H54 (cell line): ENCODE measurements at places on chromosomes 1 and 21.

DNA sequence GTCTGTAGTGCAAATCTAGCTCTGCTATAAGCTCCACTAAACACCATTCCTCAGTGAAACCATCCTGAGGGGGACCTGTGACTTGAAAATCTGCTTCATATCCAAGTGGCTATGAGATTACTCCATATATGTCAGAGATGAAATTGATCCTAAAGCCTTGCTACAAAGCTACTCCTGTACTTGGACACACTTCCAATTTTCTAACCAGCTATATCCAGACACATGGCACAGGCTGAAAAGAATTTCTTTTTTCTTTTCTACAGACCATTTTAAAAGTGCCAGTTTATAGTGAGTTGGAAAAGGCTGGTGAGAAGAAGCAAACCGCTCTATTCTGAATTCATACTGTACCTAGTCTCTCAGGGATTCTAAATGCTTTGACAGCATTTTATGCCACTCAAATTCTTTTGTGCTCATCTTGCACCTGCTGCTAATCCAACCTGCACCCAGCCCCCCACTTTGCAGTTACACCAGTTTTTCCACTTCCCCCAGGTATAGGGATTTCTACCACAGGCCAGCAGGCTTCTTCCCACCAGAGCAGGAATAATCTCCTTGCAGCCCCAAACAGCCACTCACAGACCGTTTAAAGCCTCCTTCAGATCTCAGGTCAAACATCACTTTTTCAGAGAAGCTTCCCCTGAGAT, 112.5 kb downstream of the RERE start:
- DNase-seq: no peak

- DNase-seq: peak; percentile 36
Observed at GRCh38 chr1:62286786-62287224, 32.4 kb downstream of the KANK4 start.

DNA sequence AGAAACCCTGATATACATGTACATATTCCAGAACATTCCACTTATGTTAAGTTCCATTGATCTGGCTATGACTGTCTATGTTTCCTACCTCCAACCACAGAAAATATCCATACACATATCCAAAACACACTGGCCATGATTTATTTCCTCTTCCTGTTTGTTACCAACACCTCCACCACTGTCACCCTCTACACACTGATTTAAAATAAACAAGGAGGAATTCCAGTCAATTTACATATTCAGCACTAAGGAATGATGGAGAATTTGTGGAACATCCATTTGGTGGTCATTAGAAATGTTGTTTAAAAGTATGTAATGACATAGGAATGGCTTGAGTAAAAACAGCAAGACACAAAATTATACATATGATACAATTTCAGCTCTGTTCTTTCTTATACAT, 5.5 kb upstream of the STX6 start:
- DNase-seq: no peak

GRCh38 chr1:68429233-68429808, 20.4 kb downstream of the RPE65 start:
- no peak for DNase-seq

GRCh38 chr1:157114183-157115121, 14.8 kb upstream of the ETV3L start:
- DNase-seq: no peak

- DNase-seq: no peak
Observed at GRCh38 chr1:187342495-187342894, 513.7 kb downstream of the PLA2G4A start.

GRCh38 chr21:41566500-41567014, 58.6 kb upstream of the TMPRSS2 start:
- DNase-seq: no peak

- no peak for DNase-seq
Observed at GRCh38 chr1:31467005-31467674, 54.1 kb downstream of the SERINC2 start.

DNA sequence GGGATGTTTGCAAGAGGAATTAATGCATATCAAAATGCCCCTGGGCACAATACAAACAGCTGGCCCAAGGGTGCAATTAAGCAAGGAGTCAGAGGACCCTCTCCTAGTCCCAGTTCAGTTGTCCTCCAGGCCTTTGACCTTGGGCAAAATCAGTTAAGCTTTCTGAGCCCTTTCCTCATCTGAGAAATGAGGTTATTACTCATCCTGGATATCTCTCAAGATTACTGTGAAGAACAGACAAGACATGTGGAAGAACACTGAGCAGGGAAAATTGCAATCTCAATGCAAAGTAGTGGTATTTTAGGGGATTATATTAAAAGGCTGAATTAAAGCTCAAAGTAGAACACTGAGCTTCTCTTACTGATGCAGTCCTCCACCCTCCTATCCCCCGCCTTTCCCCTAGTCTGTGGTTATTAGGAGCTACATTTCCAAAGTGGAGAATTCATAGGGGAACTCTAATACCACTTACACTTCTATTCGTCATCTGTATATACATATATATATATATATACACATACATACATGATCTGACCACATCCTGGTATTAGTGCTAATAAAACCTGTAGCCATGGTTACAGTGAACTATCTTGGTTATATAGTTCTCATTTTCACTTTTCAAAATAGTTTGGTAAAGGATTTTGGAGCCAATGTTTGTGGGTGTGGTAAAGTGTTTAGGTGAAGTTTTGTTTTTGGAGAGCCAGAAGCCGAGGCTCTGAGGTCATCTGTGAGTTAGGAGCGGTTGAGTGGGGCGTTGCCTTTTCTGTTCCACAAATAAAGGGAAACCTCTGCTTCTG, 18.1 kb downstream of the KIAA0040 start:
- no peak for DNase-seq

- no peak for DNase-seq
Observed at GRCh38 chr1:70171512-70171911, 33.9 kb downstream of the LRRC40 start.

- DNase-seq: no peak
Observed at GRCh38 chr1:9855186-9855585, 31.4 kb upstream of the CLSTN1 start.

DNA sequence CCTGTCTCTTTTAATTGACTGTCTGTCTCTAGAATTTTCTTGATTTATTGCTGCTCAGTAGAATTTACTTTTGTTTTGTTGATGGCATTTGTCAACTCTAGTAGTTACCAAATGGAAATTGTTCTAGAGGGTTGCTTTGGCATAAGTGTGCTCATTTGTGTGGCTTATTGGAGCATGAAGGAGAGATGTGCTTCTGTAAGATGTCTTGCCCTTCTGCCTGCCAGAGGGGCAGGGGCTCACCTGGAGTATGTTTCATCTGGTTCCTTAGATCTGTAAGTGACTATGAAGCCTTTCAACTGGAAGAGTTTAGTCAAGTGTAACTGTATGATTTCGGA, 345.5 kb downstream of the DISC1 start:
- no peak for DNase-seq

DNA sequence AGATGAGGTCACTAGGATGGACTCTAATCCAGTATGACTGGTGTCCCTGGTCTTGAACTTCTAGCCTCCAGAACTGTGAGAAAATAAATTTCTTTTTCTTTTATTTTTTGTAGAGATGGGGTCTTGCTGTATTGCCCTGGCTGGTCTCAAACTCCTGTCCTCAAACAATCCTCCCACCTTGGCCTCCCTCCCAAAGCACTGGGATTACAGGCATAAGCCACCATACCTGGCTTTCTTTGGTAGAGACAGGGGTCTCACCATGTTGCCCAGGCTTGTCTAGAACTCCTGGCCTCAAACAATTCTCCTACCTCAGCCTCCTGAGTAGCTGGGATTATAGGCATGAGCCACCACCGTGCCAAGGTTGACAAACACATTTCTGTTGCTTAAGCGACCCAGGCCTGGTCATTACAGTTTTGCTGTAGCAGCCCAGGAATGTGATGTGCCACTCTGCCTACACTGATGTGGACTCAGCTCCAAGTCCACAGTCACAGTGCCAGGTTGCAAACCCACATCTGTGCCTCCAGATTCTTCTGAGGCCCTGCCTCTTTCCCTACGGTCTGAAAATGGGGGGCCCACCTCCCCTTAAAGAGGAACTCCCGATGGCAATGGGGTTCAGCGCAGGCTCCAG, 15.9 kb downstream of the PYCR2 start:
- no peak for DNase-seq

GRCh38 chr1:48215222-48215621, 7.3 kb upstream of the SLC5A9 start:
- DNase-seq: no peak

DNA sequence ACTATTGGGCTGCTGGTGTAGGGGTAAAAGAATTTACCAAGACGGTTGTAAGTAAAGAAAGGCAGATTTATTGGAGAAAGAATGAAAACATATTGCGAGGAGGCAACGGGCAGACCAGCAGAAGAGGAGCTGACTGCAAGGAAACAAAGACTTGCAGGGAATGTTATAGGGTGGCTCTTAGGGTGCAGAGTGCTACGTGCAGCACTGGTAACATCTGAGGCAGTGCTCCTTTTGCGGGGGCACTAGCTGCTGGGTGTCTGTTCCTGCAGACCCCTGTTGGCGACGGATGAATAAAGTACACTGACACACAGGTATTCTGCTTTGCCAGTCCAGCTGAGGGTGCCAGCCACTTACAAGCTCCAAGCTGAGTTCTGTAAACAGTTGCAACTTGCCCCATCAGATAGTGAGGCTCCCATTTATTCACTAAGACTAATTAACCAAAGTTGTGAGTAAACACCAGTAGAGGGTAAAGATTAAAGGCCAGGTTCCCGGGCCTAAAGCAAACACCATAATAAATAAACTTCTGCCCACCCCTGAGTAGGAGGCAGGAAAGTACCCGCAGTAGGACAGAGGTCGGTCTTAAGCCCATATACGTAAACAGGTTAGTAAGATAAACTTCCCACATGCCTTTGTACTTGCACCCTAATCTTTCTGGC, 140.2 kb upstream of the KCNK1 start:
- no peak for DNase-seq

DNA sequence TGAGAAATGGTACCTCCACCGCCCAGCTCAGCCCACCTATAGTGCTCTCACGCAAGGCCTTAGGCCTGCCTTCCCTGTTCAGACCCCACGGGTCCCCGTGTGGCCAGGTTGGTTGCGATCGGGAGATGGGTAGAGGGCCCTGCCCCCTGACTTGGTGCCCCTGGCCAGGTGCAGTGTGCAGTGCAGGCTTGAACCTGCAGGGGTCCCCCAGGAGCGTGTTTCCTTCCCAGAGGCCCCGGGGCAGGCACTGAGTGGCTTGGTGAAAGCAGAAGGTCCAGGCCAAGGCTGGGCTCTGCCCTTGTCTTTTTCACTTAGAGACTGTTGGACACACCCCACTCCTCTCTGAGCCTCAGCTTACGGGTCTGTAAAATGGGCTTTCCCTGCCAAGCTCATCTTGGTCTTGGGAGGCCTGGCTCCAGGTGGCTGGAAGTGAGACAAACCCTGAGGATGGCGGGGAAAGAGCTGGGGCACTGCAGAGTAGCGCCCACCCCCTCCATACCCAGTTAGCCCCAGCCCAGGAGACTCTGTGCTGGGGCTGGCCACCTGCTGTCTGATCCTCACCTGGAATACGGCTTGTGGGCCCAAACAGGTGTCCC, 9.3 kb upstream of the HES5 start:
- no peak for DNase-seq

- DNase-seq: no peak
Observed at GRCh38 chr1:233359431-233359830, 31.9 kb downstream of the MAP3K21 start.

- DNase-seq: no peak
Observed at GRCh38 chr1:12600880-12601633, 17.0 kb downstream of the DHRS3 start.

DNA sequence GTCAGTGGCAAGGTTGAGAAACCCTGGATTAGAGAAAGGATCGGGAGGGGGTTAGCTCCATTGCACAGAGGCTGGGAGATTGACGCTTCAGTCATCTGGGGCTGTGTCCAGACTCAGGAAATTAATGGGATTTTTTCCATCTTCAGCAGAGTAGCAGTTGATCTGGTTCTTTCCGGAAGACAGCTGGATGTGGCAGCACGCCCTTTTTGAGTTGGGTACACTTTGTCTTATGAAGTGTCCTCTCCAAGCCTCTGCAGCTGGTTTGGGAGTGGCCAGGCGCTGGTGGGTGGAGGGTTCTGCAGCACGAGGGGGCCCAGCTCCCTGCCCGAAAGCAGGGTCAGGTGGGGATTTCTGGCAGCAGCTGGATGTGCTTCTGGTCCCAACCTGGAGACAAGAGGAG, 95.1 kb downstream of the TAS1R2 start:
- DNase-seq: no peak

DNA sequence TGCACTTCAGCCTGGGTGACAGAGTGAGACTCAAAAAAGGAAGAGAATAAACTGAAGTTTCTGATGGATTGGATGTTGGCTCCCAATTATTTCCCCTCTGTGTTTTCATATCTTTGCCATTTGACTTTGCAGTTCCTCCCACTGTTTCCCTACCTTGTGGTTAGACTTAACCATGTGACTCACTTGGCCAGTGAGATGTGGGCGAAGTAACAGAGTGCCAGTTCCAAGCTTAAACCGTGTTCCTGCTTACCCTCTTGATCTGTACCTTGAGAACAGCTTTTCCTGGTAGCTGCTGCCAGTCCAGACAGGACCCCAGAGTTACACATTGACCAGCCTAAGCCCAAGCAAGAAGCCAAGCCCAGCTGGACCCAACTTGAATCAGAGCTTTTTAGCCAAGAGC, 323.4 kb downstream of the LTN1 start:
- no peak for DNase-seq

DNA sequence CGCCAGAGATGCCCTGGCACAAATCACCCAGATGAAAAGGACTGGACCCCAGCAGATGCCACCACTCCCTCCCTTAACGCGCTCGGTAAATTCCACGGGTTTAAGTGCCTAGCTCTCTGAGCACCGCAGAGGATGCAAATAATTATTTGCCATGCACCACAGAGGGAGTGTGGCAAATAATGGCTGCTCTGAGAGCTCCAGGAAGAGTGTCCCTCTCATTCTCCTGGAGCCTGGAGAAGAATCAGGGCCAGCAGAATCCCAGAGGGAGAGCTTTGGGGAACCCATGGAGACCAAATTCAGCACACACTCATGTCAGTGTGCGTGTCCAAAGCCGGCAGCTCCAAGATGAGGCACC, 667 bp downstream of the HHIPL2 start:
- peak; percentile 13 for DNase-seq

DNA sequence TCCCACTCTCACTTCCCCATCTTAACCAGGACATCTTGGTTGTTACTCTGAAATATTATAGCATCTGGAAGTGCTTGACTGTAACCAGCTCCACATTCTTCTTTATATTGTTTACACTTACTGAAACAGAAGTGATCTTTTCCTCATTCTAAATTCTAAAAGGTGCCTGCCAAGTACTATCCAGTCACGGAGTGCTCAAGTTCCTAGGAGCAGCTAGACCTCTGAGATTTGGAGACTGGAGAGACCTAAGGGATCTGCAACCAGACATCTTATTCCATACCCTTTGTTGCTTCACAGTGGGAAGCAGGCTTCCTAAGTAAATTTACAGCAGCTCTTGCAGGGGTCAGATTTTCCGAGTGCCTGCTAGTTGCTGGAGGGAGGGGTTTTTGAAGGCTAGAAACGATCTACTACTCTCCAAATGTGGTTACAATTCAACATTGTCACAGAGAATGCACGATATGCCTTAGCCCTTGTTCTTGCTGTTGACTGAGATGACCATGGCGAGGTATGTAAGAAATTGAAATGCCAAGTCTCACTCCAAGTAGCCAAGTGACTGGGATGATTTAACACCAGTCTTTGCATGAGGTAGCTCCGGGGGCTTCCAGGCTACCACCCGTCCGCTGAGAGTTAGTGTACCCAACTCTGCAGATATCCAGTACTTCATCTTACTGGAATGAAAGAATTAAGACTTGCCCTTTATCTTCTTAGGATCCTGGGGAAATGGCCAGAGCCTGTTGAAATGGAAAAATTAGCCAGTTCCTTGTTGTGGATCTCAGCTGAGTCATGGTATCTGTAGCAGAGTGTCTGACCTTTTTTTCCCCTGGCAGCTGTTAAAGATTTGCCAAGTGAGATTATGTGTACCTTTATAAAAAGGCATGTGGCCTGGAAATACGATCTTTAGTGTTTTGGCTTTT, 150.8 kb downstream of the MAST2 start:
- no peak for DNase-seq
